Esophagus squamous epithelium (tissue), 5 donors: ENCODE measurements at places on chromosomes 3 and 15.

DNA sequence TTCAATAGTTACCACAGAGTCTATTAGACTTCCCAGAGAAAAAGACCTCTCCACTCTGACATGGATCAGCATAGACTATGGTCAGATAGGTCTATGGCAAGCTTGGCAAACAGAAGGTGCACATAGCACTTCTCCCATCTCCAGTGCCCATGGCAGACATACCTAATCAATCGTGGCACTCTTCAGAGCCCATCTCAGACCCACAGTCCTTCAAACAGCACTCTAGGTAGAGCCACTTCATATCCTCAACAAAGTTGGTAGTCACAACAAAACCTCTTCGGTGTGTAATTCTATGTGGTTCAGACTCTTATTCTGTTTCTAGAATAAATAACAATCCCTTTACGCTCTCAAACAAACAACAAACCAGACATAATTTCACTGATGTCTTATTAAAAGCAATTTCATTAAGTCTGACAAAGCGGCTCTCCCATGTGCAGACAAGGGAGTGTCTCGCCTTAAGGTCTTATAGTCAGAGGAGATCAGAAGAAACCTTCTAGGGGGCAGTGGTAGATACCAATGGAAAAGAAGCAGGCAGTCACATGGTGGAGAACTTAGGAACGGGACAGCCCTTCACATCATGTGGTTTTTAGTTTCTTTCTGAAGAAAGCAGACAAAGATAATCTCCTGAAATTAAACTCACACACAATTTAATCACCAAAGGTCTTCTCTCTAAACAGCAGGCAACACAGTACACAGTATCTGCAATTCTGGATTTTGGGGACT is 483.4 kb downstream of the FOXP1 start:
- no peak for DNase-seq

DNA sequence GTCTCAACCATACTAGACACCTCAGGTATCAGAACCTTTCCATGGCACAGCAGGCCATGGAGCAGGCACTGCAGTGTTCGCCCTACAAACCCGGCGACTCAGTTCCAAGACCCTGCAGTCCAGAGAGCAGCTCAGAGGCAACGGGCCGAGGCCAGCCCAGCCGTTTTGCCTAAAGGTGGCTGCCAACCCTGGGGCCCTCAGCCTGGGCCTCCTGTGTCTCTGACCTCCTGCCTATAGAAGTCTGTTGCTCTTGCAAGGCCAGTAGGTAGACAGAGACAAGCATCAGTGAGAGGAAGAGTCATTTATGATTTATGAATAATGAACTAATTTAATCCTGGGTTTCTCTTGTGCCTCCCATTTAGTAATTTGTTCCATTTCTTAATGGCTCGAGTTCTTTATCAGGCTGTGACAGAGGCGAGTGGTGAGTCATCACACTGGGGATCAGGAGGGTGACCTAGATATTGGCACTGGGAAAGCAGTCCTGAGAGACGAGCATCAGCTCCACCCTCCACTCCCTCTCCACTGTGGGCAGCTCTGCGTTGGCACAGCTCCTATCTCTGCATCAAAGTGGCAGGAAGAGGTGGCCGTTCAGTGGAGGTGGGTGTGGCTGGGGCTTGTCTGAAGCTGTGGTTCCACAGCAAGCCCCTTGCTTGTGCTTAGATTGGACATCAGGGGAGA is 79.8 kb downstream of the ABHD5 start:
- no peak for DNase-seq

DNA sequence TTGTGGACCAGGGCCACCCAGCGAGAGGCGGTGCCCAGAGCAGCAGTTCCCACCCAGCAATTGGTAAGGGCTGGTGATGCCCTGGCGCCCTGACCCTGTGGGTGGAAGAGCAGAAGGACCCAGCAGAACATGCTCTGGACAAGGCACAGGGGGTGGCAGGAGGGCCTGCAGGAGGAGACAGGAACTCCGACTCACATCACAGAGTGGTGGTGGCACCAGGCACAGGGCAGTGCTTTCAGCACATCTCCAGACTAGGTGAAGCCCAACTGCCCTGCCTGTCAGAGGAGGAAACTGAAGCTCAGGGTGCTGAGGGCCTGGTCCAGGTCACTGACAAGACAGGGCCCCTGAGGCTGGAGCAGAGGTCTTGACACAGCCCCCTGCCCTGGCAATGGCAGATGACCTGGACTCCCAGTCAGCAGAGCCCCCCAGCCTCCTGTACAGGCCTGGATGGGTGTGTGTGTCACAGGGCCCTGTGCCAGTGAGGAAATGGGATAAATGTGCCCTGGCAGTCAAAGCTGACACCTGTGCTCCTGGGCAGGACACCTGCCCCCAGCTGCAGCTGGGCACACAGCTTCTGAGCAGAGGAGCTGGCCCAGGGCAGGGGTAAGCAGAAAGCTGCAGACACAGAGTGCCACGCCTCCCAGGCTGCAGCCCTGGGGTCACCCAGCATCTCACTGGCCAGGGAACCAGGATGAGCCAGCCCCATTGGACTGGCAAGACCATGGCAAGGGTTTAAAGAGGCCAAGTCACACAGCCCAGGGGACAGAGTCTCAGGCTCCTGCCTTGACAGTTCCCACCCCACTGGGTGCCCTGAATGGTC is 11.4 kb downstream of the KLF15 start:
- DNase-seq: no peak

DNA sequence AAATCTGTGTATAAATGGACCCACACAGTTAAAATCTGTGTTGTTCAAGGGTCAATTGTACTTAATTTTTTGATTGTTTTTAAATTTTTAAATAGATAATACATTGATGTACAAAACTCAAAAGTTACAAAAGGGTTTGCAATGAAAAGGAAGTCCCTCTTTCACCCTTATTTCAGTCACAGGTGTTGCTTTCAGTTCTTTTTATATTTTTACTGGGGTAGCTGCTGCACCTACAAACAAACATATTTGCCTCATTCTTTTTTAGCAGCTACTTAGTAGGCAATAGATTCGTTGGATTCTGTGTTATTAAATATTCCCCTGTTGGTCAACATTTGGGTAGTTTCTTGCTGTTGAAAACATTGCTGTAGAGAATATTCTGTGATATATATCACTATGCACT is 44.4 kb downstream of the PIAS1 start:
- no peak for DNase-seq

GRCh38 chr3:98612996-98613517 is 19.6 kb upstream of the CPOX start:
- DNase-seq: no peak

DNA sequence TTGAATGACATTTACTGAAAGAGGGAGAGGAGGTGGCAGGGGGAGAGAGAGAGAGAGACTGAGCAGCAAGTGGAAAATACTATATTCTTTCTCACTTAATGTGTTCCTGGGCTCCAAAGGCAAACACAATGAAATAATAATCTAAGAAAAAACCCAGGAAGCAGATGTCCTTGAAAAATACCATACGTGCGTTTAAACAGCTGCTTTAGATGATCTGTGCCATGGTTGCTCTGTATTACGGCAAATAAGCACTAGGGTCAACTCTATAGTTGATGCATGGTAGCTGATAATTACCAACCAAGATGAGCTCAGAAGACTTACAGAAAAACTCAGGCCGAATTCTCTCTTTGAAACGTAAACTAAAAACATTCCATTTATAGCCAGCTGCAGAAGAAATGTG is 410.3 kb upstream of the TBL1XR1 start:
- DNase-seq: no peak

DNA sequence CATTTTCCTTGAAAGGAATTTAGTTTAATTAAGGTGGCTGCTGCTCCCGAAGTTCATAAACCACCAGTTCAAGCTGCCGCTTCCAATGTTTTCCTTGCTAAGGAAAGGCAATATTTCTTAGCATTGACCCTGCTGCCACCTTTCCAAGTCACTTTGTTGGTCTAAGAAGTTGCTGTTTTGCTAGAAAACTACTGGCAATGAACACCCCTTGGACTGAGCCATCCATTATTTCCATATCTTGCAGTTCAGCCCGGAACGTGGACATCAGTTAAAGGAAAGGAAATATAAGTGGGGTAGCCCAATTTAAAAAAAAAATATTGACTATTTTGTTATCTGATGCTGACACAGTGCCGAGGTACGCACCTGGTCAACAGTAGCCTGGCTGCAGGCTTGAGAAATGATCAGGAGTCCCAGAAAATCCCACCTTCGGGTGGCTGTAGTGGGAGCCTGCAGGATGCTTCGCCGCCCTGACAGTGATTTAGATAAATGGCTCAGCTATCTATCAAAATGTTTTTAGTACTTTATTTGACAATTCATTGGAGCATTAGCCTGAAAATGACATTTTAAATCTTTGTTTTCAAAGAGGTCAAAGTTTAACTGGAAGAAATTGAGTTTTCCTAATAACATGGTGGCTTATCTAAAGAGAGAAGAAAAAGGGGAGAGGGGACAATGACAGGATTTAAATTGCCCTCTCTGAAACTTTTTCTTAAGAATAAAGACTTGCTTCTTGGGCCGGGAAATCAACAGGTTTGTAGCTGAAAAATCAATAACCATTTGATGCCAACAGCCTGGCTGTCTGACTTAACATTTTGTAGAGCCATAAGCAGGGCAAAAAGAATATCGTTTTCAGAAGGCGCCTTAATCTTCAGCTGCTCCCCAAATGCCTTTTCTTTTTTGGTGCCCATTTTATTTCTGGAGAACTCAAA is 1.6 kb downstream of the RARB start:
- no peak for DNase-seq

GRCh38 chr3:120263792-120264191 is 21.2 kb downstream of the GPR156 start:
- DNase-seq: no peak

GRCh38 chr3:144270100-144270499 is 298.5 kb downstream of the DIPK2A start:
- no peak for DNase-seq

GRCh38 chr3:186207515-186207914 is 98.6 kb upstream of the ETV5 start:
- no peak for DNase-seq

GRCh38 chr3:6095006-6095405 is 765.9 kb upstream of the GRM7 start:
- no peak for DNase-seq

- no peak for DNase-seq
Observed at GRCh38 chr3:54008099-54008498, 114.3 kb upstream of the CACNA2D3 start.

GRCh38 chr3:132246212-132246611 is 71.0 kb upstream of the ACP3 start:
- no peak for DNase-seq

DNA sequence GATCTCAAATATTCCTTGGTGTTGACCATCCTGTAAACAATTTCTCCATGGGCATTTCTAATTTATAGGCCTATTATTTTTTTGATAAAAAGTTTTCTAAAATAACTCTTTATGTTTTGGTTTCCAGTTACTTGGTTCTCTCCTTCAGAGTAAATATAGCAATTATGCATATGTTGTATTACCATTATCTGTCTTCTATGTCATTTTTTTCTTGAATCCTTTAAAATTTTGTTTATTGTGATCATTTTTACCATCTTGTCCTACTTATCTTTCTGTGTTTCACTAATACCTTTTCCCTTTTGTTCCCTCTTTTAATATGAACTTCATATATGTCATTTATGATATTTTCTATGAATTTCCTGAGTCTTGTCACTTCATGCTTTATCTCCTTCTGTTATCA is 341.1 kb downstream of the PDCD6IP start:
- DNase-seq: no peak

- no peak for DNase-seq
Observed at GRCh38 chr15:70701891-70702568, 61.3 kb downstream of the UACA start.

GRCh38 chr3:72082186-72082715 is 297.3 kb upstream of the PROK2 start:
- no peak for DNase-seq

DNA sequence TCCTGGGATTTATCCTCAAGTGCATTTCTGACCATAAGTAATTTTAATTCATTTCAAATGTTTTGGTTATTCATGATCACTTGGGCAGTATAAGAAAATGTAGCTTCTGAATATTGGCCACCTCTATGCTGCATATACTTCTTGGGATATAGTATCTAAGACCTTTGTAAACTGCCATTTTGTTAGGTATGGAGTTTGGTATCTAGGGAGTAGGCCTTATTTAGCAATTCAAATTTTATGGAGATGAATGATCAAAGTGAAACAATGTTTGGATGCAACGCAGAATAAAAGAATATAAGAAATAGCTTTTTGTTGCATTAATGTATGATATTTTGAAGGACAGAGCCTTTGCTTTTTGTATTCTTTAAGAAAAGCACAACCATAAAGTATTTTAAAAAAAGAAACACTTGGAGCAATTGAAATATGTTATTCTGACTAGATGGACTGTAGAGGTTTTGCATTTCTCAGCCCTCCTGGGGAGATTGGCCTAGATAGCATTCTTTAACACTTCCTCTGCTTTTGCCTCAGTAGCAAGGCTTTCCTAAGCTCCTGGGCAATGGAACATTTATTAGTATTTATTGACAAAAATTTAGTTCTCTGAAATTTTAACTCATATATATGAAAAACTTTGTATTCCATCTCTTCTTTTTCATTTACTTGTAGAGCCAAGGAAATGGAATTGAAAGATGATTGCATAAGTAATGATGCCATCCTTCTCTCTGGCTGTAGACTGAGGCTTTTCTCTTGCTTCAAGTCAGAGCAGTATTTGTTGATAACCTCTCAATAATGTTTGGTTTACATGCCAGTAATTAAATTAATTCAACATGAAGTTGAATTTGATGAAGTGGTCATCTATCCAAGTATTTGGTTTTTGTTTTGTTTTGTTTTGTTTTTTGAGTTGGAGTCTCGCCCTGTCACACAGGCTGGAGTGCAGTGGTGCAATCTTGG is 61.8 kb upstream of the UTS2B start:
- DNase-seq: no peak

DNA sequence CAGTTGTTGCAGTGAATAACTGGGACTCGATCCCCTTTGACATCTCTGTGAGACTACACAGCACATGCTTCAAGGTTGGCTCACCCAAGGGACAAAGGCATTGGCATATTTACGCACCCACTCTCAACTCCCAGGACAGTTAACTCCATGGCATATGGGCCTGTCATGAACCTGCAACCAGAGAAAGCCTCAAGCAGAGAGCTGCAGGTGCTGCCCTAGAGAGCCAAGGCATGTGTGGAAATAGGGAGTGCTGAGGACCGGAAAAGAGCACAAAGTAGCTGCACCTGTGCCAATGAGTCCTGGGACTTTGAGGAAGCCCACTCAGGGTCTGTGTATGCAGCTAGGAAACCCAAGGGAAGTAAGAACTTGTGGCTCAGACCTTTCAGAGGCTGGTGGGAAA is 32.9 kb upstream of the SLC24A5 start:
- no peak for DNase-seq
